ENCODE measurements at places on chromosomes 4 and X.

DNA sequence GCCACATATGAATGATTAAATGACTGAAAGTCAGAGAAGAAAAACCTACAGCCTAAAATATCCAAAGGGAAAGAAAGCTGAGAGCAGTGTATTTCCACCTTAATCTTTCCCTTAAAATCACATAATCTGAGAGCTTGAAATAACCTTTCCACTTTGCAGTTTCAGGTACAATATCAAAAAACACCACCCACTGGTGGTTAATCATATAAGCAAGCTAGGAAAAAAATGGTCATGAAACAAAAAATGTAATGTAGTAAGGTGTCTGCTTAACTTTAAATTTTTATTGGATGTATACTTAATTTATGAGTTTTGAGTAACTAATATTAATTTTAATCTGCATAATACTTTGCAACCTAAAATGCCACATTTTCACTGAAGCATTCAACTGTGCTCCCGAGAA is 3.2 kb downstream of the PRDM5 start:
- DNase-seq: no peak

DNA sequence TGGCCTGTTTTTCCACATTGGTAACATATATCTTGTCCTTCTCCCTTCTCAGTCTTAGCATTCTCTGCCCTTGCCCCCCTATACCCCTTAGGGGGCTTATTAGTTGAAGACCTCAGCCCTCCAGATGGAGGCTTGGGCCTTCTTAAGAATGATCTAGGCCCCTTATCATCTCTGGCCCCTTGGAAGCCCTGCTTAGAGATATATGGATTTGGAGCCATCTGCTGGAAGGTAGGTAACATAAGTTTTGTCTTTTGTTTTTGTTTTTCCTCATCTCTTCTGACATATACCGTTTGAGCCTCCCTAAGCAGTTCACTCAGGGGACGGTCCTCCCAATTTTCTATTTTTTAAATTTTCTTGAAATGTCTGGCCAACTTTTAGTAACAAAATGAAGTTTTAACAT is 48.3 kb upstream of the NAP1L2 start:
- no peak for DNase-seq

DNA sequence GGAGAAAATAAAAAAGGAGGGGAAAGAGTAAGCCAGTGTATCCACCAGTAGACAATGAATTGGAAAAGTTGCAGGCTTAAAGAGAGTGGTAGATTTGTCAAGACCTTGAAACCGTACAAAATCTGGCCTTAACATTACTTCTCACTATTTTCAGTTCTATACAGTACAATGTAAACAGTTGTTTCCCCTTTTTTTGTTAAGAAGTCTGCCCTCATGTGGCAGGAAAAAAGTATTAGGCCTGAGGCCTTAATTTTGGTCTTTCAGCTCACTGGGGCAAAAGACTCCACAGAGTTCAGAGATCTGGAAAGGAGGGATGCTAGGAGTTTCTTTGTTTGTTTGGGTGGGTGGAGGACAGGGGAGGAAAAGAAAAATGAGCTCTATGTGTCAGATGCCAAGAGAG is 92.8 kb upstream of the CCDC160 start:
- peak; percentile 1 for DNase-seq

DNA sequence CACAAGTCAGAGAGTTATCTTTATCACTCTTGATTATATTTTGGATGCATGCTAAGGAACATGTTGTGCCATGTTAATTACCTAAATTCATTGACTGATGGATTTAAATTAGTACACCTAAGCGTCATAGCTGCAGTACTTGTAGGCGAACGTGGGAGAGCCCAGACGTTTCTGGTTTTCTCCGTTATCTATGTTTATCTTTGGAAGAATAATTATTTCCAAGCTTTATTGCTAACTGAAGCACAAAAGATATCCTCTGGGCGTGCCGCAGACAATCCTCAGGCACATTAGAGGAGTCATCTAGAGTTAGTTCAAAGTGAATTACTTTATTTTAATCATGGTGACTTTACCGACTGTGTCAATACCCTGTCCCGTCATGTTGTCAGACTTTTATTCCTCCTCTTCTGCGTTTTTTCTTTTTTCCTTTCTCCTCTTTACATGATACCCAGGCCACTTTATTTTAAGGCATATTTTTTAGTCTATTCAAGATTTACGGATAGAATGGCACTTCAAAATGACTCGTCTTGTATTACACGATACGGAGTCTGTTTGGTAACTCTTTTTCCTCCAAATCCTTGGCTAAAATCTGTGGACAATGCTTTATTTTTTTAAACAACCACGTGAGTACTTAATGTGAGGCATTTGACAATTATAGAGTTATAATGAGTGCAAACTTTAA is 632.0 kb upstream of the TENM3 start:
- DNase-seq: no peak

DNA sequence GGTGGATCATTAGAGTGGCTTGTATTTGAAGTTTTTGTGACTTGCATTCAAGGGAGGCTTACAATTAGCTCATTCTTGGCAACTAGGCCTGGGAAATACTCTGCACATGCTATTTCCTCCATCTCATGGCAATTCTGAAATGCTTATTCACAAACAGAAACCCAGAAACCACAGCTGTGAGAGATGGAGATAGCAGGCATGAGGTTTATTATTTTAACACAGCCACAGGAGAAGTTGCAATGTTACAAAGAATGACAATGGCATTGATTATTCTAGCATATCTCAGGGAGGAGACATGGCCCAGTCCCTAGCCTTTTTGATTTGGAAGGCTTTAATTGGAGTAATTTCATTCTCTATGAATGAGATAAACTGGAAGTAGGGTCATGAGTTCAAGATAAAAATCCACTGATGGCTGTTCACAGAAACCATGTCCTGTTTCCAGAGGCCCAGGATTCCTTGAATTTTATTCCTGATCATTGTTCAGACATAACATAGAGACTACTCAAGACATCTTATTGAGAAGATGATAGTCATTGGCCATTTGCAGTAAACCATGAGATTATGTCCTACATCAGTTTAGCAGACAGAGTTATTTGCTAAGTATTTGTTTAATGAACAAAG is 123.9 kb downstream of the MID1 start:
- DNase-seq: peak; percentile 79

DNA sequence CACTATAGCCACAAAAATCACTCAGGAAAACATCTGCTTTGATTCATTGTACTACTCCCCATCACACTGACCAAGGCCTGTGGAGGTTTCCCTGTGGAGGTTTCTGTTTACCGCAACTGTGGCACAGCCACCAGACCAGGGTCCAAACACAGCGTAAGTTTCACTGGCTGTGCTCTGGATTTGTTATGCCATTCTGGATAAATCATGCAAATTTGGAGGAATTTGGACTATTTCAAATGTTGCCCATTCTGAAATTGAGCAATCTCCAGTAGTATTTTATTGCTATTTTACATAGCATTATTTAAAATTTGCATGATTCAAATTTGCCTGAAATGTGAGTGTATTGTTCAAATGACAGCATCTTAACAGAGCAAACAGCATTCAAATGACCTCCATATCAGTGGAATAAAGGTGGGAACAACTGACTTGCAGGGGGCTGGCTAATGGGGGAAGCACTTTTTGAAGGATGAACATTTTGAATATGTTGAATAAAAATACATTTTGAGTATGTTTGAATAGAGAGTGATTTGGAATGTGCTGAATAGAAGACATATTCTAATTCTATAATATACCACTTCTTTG is 66.1 kb upstream of the ACSL1 start:
- DNase-seq: no peak

DNA sequence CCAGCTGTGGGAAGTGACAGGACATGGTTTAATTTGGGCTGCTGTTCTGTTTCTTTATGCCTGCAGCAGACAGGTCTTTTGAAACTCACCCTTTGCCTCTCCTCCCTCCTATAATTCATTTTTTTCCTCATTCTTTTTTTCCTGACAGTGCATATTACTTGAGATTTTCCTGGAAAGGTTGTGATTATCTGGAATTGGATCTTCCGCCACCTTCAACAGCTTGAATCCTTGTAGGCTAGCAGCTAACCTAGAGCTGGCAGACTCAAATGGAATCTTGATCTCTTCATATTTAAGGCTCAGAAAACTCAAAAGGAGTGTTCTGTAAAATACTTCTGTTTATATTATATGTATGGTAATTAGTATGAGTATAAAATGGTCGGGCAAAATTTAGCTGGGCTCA is 49.3 kb upstream of the CLCN4 start:
- no peak for DNase-seq

DNA sequence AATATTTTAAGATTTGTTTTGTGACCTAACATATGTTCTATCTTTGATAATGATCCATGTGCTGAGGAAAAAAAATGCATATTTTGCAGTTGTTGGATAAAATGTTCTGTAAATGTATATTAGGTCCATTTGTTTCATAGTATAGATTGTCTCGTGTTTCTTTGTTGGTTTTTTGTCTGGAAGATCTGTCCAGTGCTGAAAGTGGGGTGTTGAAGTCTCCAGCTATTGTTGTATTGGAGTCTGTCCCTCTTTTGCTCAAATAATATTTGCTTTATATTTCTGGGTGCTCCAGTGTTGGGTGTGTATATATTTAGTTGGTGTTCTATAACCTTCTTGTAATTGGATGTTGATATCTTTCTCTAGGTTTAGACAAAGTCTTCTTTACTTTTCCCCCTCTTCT is 53.2 kb upstream of the FRMPD3 start:
- no peak for DNase-seq

GRCh38 chr4:106365613-106366012 is 3.0 kb downstream of the GIMD1 start:
- DNase-seq: peak; percentile 82

DNA sequence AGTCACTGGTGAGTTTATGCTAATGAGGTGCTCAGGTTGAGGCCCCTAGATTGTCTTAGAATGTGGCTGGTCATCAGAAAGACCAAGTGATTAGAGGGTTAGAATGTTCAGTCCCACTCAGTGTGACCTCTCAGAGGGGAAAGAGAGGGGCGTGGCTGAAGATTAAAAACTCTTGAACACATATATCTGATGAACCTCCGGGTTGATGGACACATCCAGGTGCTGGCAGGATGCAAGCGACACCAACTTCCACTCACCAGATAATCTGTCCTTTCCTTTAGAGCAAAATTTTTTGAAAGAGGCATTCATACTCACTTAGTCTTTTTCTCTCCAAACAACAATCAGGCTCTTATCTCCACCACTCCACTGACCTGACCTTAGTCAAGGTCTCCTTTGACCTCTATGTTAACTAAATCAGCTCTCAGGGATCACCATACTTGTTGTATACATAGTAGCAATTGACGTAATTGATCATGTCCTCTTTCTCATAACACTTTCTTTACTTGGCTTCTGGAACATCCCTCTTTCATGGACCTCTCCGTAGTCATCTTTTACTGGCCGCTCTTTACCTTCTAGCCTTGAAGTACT is 14.2 kb downstream of the FAM47E start:
- no peak for DNase-seq

DNA sequence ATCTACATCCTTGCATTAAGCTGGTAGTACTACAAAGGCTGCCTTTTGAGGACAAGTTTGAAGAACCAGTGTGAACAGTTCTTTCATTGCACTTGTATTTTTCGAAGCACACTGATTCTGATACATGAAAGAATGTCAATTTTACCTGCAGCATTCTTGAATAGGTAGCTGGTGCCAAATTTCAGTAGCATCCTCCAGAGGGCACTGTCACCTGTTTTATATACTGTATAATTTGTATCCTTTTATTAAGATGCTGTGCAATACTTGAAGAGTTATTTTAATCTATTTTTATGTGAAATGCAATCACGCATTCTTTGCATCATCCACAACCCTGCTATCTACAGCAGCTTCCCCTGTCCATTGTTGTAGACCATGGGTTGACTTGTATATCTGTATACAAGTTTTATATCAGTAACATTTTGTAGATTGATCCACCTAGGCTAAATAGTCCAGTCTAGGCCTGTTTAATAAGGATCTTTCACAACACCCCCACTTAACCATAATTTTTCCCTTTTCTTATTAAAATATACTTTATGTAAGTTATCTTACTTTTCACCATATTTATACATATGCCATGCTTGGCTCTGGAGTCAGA is 325.7 kb downstream of the PCDH7 start:
- DNase-seq: peak; percentile 14

- peak; percentile 63 for DNase-seq
Measured at GRCh38 chr4:145177906-145178538, 2.4 kb downstream of the OTUD4 start.

DNA sequence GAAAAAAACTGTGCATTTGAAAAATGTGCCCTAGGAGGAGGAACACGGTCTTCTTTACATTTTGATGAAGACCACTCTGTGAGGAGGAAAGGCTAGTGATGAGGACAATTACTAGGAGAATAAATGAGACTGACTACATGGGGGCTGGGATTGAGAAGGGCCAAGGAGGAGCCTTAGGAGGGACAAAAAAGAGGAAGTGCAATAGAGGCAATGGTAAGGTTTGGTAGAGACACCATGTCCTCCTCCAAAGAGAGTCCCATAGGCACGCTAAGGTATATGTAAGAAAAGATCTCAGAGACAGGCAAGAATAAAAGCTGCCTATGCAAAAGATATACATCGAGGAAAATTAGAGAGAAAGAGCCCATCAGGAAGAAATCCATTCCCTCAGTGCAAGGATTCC is 336.5 kb upstream of the SFRP2 start:
- DNase-seq: no peak

- DNase-seq: no peak
Measured at GRCh38 chrX:71225009-71225408, 2.0 kb downstream of the GJB1 start.

GRCh38 chr4:102843273-102843672 is 15.9 kb upstream of the UBE2D3 start:
- DNase-seq: peak; percentile 70

- DNase-seq: no peak
Measured at GRCh38 chrX:140817943-140818342, 108.4 kb downstream of the LINC00632 start.

- DNase-seq: no peak
Measured at GRCh38 chrX:123731987-123732669, 724 bp downstream of the THOC2 start.

GRCh38 chr4:100786481-100786880 is 268.7 kb upstream of the EMCN start:
- DNase-seq: no peak

- DNase-seq: no peak
Measured at GRCh38 chr4:111519683-111520082, 625.6 kb upstream of the FAM241A start.

DNA sequence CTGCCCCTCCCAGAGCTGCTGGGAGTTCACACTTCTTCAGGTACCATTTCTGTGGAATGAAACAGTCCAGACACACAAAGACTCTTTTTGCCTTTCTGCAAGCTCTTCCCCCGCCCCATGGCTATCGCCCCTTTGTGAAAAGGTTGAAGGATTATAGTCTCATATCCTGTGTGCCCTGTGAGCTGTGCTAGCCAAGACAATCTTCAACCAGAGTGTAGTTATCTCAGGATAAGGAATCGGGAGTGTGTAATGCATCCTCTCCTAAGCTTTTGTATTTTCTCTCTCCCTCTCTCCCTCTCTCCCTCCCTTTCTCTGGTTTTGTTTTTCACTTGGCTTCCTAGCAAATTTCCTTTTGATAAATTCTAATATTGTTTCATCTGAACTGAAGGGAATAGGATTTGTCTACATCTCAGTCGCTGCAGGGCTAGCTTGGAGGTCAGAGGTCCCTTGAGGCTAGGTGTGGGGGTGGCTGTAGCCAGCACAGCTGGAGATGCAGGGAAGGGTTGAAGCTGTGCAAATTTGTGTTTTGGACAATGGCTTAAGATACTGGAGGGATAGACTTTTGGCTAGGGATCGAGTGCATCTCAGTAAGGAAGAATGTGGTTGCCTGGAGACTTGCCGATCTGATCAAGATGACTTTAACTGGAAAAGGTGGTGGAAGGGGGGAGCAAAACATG is 74.6 kb upstream of the NALF2 start:
- no peak for DNase-seq

All from mammary epithelial cell (primary cell).